ENCODE measurements at places on chromosomes 12 and 14. TPM values are rescaled to one million over a fixed set of nuclear protein-coding genes. Genes with fewer than 3 reads are reported as not detected.

DNA sequence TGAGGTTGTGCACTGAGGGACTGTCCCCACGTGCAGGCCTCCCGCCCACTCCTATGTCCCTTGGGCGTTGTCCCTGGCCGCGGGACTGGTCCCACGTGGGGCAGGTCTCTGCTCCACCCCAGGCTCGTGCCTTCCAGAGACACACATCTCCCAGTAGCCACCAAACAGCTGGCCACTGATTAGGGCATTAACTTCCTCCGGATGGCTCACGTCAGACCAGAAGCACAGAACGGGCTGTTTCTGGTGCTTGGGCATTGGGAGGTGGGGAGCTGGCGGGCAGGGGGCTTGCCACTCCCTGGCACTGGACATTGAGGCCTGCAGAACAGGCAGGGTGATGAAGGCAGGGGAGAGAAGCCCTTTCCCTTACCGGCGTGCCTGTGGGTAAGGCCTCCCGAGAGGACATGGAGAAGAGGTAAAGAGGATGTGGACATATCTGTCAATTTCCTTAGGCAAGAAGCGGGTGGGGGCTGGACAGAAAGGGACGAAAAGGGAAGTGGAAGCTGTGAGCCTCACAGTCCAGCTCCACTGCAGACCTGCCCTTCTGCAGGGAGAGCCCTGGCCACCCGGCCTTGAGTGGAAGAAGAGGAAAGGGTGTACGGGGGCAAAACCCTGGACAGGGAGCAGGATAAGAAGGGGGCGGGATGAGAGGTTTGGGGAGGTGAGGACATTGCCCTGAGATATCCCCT lies 101.2 kb downstream of the NINJ2 start:
- peaks cover 29% of the 10 kb centered on the region for H3K27me3 ChIP-seq
- no peaks in the 10 kb centered on the region for H3K4me1 ChIP-seq
- peaks cover 1% of the 10 kb centered on the region for H3K36me3 ChIP-seq
- no peak overlapping the region for H3K27ac ChIP-seq

GRCh38 chr12:12405882-12406281 lies 49.0 kb downstream of the BORCS5 start:
- H3K27ac ChIP-seq: no peak overlapping the region
- no peaks in the 10 kb centered on the region for H3K36me3 ChIP-seq
- no peaks in the 10 kb centered on the region for H3K27me3 ChIP-seq
- no peak for DNase-seq

The FOXA1 gene
- not detected for total RNA-seq

The CELA1 gene
- not detected for total RNA-seq

DNA sequence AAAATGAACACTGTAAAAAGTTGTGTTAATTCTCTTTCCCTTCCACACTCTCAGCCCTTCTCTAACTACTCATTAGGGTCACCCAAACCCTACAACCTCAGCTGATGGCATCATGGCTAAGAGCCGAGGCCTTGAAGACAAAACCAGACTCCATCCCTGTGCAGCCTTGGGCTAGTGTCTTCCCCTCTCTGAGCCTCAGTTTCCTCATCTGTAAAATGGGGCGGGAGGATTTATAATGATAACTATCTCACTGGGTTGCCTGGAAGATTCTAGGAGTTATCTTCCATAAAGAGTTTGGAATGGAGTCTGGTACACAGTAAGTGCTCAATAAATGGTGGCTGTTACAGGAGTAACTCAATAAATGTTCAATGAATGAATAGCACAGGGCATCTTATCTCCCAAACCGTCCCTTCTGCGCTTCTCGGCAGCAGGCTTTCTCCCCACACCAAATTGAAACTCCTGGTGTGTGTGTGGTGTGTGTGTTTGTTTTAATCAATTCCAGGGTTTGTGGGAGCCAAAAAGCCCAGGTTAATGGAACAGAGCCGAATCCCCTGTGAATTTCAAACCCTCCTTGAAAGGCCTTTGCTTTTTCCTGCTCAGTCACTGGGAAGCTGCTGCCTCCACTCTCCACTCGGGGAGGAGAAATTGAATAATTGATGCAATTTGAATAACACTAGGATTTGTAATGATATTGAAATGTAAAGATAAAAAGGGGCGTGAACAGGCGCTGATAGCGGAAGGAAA lies 61.2 kb upstream of the FAM222A start:
- H3K4me1 ChIP-seq: no peaks in the 10 kb centered on the region
- no peak overlapping the region for H3K27ac ChIP-seq
- H3K4me3 ChIP-seq: no peak overlapping the region
- no peaks in the 10 kb centered on the region for H3K36me3 ChIP-seq
- peaks cover 42% of the 10 kb centered on the region for H3K27me3 ChIP-seq

The OR6C6 gene
- not detected for total RNA-seq

The HOXC12 gene
- total RNA-seq: not detected

Data from chondrocyte (in vitro differentiated cells).